Cardiac muscle cell (in vitro differentiated cells and primary cell): ENCODE measurements at places on chromosomes 4 and X.

DNA sequence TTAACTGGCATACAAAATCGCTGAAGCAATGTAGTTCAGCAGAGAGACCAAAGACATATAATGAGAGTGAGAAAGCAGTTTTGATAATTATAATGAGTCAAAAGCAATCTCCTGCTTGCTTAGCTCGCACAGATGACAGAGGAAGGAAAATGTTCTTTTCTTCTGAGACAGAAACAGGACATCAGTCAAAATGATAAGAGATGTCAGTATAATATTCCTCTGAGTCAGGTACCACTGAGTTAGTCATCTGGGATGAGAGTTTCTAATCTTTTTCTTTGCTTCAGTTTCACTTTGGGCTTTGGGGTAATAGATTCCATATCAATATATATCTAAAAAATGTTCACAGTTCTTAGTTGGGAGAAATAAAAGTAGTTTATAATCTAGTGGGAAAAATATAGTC, 387.2 kb downstream of the PCDH7 start:
- no peak for DNase-seq

DNA sequence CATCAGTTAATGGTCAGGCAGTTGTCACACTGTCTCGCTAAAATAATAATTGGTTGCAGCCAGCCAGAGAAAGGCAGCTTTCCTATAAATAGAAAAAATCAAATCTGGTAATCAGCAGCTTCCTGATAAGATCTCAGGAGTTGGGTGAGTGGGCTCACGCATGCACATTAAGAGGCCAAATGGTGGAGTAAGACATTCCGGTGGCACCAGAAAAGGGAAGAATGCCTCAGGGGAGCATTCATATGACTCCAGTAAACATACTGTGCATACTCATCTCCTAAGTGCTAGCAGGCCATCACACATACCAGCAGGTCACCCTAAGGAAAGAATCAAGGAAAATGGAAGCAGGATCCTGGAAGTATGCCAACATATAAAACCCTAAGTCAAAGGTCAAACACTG, 40.1 kb downstream of the UGT2B15 start:
- no peak for DNase-seq

GRCh38 chr4:67696061-67696460, 4.9 kb downstream of the UBA6 start:
- DNase-seq, result no peak

GRCh38 chr4:168183717-168184571, 91.6 kb downstream of the ANXA10 start:
- DNase-seq, result peak; percentile 59

DNA sequence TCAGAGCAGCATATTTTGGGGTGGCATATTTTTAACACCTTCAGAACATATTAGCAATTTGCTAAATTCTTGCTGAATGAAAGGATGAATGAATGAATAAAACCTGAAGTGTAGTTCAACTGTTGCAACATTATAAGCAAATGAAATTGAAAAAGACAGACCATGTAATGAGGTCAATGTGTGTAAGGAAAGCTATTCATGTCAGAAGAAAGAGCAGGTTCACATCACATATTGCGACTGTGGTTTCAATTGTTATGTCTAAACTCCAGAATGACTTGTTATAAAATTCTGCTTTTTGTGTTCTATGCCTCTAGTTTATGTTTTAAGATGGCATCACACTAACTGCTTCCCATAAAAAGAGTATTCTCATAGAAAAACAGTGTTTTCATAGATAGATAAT, 32.9 kb upstream of the DSPP start:
- no peak for DNase-seq

- DNase-seq, result no peak
These were observed 58.0 kb downstream of the FGF16 start for GRCh38 chrX:77505227-77505626.

DNA sequence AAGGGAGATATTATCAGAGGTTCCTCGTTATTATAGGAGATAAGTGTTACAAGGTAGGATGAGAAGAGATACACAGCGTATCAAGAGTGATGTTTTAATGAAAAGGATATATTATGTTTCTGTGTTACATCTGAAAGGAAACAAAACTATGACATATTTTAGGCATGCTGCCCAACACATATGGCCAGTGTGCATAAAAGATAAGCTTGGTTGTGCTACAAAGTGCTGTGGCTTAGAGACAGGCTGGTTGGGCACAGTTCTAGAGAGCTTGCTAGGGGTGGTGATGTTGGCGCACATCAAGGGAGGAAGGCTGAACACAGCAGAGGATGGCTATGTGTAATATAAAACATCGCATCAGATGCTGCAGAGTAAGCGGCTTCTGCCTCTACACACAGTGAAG, 42.4 kb downstream of the TRAM1L1 start:
- no peak for DNase-seq

- peak; percentile 52 for DNase-seq
These were observed 196.2 kb upstream of the PGRMC2 start for GRCh38 chr4:128483816-128484215.

DNA sequence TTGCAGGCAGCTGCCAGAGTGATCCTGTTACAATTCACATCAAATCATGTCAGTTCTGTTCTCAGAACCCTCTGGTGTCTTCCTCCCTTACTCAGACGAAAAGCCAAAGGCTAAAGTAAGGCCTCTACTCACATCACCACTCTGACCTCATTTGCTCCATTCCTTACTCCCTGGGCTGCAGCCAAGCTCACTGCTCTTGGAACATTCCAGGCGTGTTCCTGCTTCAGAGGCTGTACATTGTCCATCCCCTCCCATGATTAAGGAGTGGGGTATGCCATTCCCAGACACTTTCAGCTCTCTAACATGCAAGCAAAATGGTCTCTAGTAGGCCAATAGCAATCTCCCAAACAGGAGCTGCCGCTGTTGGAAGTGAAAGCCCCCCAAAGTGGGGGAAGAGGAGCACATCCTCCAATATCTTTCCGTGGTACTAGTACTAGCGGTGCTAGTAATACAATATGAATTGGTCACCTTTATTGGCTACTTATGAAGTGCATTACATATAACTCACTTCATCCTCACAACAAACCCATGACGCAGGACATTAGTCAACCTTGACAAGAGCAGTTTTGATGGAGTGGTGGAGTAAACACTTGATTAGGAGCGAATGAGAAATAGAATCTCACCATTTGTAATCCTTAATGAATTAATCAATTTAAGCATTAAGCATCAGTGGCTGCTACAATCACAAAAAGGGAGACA, 15.0 kb downstream of the GAB3 start:
- no peak for DNase-seq

DNA sequence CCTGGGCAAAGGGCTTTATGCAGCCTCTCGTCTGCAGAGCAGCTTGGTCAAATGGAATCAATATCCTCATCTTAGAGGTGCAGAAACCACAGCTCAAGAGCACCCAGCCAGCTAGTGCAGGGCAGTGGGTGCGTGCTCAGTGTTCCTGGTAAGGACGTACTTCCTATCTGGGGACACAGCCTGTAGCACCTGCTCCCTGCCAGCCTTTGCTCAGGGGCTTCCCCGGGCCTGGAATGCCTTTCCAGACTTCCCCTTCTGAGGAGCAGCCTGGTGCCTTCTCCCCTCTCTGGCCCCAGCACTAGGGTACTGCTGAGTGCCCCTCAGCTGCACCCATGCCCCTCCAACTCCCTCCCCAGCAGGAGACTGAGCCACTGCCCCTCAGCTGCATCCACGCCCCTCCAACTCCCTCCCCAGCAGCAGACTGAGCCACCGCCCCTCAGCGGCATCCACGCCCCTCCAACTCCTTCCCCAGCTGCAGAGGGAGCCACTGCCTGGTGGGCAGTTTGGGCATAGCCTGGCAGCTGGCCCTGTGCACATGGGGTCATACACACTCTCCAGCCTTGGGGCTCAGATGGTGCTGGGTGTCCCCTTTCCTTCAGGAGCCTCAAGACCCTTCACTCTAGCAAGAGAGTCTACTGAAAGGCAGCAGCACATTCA, 42.2 kb upstream of the AFAP1 start:
- no peak for DNase-seq

DNA sequence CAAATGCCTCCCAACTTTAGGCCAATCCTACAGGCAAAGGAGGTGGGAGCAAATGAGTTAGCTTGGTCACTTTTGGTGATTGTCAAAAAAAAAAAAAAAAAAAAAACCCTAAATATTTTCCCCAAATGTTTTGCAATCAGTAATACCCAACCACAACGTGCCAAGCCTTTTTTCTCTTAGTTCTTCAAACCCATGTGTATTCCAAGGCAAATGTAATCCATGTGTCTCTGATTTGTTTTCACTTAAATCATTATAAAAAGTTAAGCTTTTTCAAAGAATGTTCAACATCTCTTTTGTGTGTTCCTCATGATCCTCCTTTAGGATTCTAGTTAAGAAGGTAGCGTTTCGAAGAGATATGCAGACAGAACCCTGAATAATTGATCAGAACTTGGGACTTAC, 328.4 kb downstream of the PAPSS1 start:
- DNase-seq, result no peak

- no peak for DNase-seq
These were observed 37.1 kb upstream of the ELF2 start for GRCh38 chr4:139214039-139214534.

DNA sequence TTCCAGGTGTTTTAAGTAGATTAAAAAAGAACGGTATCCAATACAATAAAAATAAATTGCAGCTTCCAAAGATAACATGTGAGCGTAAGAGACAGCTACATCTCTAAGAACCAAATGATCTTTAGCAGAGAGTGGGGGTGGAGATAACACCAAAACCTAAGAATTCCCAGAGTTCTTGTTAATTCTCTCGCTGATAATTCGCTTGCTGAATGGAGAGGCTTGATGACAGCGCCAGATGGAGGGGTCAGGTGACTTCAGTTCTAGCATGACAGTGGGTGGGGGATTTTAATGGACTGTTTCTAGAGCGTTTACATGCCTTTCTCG, 2.3 kb downstream of the CLCN4 start:
- peak; percentile 18 for DNase-seq

DNA sequence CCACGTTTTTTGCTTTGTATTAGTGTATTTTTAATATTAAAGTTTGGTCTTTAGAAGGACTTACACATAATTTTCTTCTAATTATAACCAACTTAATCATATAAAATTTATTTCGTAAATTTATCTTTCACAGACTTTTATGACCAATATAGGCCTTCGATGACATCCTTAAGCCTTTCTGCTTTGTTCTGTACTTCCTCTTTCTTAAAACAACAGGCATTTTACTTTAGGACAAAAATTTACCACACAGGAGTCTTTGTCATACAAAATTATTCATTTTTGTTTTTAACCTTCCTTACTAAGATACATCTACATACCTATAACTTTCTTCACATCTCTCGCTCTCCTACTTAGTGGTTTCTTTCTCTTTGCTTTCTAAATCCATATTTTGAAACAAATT, 56.3 kb downstream of the RGS12 start:
- DNase-seq, result no peak

GRCh38 chr4:65120287-65120686, 550.0 kb downstream of the EPHA5 start:
- no peak for DNase-seq
